Esophagus muscularis mucosa (tissue), 4 donors: ENCODE measurements at places on chromosomes 13 and 19. TPM values are rescaled to one million over a fixed set of nuclear protein-coding genes. Genes with fewer than 3 reads are reported as not detected.

Gene FAM32A
- 104 TPM for total RNA-seq

Gene FCAR
- total RNA-seq, result not detected

DNA sequence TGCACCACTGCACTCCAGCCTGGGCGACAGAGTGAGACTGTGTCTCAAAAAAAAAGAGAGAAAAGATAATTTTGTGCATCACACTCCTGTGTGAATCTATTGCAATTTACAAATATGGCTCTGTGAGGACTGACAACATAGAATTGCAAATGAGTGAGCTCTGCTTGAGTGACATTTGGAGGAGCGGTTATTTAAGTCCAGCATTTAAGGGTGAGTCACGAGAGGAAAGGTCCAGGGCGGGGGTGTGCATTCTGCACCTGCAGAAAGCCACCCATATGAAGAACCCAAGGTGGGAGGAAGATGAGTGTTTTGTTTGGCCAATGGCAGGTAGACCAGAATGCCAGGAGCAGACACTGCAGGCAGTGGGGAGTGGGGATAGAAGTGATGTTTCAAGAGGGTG is 58.5 kb downstream of the DGKH start:
- no peak overlapping the region for H3K27ac ChIP-seq
- no peaks in the 10 kb centered on the region for H3K36me3 ChIP-seq

- peaks cover 5% of the 10 kb centered on the region for H3K4me1 ChIP-seq
- no peaks in the 10 kb centered on the region for H3K36me3 ChIP-seq
- H3K4me3 ChIP-seq, result no peak overlapping the region
- no peak for DNase-seq
- no peaks in the 10 kb centered on the region for H3K27me3 ChIP-seq
- no peak overlapping the region for H3K27ac ChIP-seq
Observed at GRCh38 chr13:40126306-40127085, 471.0 kb downstream of the COG6 start.

Gene CDC16
- total RNA-seq, result 49.5 TPM

DNA sequence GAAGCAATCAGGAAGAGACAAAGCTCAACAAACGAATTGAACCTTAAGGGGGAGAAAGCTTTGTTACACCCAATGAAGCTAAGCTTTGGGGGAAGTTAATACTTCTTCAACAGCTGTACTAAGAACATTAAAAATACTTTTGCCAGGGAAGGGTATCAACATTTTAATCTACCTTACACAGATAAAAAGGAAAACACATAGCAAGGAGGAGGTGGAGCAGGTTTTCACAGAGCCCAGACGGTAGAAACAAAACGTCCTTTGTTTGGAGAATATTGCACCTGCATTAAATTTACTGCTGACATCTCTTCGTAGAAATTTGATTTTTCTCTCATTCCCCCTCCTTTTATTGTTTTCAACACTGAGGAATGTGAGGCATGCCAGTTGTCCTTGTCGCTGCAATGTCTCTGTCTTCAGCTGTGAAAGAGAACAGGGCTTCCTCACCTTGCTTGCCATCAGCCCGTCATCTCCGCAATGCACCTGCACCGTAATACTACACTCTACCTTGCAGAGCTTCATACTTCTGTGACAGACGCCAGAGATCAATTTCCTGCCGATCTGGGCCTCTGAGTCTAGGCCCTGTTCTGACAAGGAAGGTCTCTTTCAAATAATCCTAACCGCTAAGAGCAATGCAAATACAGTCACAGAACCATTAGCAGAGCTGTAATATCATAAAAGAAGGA is 270.8 kb downstream of the SPRY2 start:
- no peak overlapping the region for H3K4me3 ChIP-seq
- no peaks in the 10 kb centered on the region for H3K4me1 ChIP-seq
- H3K27me3 ChIP-seq, result no peaks in the 10 kb centered on the region
- H3K27ac ChIP-seq, result no peak overlapping the region
- H3K36me3 ChIP-seq, result no peaks in the 10 kb centered on the region

Gene PODNL1
- total RNA-seq, result not detected

DNA sequence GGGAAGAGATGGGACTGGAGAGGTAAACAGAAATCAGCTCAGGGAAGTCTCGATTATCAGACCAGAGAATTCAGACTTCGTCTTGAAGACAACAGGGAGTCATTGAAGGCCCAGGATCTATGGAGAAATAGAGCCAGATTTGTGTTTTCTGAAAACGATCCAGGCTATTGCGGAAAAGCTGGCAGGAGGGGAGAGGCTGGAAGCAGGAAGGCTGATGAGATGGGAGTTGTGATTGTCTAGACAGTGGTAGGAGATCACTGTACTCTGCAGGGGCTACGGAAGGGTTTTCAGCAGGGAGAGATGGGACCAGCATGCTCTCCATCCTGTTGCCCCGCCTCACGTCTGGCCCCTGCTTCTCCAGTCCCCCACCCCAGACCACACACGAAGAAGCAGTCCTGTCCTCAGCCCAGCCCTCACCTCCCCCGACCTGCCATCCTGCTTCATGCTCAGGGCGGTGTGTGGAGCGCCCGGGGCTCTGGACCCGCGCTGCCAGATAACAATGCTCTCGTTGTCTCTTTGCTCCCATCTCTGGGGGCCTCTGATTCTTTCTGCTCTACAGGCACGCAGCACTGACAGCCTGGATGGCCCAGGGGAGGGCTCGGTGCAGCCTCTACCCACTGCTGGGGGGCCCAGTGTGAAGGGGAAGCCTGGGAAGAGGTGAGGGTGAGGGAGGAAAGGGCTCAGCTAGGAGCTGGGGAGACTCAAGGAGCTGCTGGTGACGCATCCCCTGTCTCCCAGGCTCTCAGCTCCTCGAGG is 1.9 kb downstream of the ARHGAP33 start:
- no peak overlapping the region for H3K27ac ChIP-seq
- DNase-seq, result no peak
- peaks cover 23% of the 10 kb centered on the region for H3K36me3 ChIP-seq
- no peaks in the 10 kb centered on the region for H3K27me3 ChIP-seq
- H3K4me1 ChIP-seq, result peaks cover 20% of the 10 kb centered on the region

Gene UPF3A
- total RNA-seq, result 25.2 TPM

DNA sequence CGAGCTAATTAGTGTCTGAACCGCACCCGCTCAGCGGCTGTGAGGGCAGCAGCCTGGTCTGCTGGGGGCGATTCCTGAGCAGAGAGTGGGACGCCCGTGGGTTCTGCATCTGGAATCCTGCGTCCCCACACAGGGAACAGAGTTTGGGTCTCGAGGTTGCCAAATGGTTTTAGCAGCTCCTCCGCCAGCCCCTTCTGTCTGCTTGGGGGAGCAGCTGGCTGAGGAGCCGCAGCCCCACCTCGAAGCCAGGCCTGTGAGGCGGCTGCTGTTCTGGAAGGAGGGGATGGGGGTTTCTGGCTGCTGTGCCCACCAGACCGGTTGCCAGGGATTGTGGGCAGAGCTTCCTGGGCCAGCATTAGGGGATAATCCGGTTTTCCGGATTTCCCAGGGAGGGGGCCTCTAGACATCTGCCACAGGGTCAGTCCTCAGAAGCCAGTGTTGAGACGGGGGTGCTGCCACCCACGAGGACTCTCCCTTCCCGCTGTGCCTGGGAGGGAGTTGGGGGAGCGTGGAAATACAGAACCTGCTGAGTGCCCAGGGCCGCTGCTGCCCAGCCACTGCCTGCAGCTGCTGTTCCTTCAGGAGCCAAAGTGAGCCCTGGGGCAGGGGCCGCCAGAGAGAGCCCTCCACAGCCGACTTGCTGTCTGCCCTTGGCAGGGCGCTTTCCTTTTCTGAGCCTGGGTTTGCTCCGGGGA is 2.0 kb downstream of the CDC34 start:
- peak overlapping the region; percentile 99 for H3K27ac ChIP-seq
- DNase-seq, result no peak
- H3K27me3 ChIP-seq, result no peaks in the 10 kb centered on the region
- peaks cover 34% of the 10 kb centered on the region for H3K4me1 ChIP-seq
- peaks cover 33% of the 10 kb centered on the region for H3K36me3 ChIP-seq
- peak overlapping the region; percentile 87 for H3K4me3 ChIP-seq

GRCh38 chr19:50640368-50640767 is 687 bp upstream of the SYT3 start:
- DNase-seq, result no peak
- H3K36me3 ChIP-seq, result no peaks in the 10 kb centered on the region
- peaks cover 15% of the 10 kb centered on the region for H3K4me1 ChIP-seq
- H3K27ac ChIP-seq, result no peak overlapping the region
- H3K4me3 ChIP-seq, result no peak overlapping the region

DNA sequence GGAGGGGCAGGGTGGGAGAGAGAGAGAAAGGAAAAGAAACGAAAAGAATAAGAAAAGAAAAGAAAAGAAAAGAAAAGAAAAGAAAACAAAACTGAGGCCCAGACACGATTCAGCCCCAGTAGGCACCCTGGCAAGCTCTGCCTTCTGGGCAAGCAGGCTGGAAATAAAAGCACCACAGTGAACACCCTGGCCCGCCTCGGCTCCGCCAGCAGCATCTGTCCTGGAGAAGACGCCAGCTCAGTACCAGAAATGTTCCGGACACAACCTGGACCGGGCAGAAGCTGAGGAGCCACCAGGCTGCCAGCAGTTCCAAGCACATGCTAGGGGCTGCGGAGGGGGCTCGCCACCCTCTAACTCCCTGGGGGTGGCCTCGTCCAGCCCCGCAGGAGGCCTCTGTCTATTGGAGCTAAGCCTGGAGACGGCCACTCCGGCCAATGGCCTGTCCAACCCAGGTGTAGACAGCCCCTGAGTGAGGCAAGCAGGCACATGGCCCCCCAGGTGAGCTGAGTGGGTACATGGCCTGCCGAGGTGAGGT is 11.4 kb upstream of the CPAMD8 start:
- H3K4me1 ChIP-seq, result peaks cover 6% of the 10 kb centered on the region
- H3K4me3 ChIP-seq, result no peak overlapping the region
- H3K36me3 ChIP-seq, result no peaks in the 10 kb centered on the region
- no peaks in the 10 kb centered on the region for H3K27me3 ChIP-seq
- no peak overlapping the region for H3K27ac ChIP-seq
- DNase-seq, result no peak

DNA sequence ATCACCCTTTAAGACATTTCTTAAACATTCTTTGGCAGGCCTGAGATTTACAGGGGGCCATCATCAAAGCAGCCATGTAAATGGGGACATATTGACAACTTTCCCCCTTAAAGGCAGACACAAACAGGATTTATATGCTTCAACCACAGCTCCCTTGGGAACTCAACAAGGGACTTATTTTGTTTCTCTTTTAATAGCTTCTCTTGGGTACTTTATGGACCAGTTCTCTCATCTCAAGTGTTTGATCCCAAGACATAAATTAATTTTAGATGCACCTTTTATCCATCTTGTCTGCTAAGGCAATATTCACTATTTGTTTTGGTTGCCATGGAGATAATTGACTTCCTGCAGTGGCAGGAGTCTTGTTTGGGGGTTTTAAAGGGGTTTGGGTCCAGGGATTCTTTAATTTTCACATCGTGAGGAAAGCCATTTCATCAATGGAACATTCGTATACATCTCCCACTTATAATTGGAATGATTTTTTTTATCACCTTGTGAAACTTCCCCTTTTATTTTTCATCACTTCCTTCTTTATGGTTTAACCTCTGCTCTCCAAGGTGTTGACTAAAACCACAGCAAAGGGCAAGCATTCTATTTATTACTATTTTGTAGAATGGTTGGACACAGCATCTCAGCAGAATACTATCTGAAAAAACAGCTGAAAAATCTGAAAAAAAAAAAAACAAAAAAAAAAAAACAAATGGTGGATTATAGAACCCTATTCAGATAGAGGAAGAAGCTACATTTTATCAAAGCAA is 726.0 kb downstream of the DIAPH3 start:
- H3K27ac ChIP-seq, result no peak overlapping the region
- H3K4me1 ChIP-seq, result no peaks in the 10 kb centered on the region
- no peaks in the 10 kb centered on the region for H3K27me3 ChIP-seq
- no peak for DNase-seq

- peaks cover 64% of the 10 kb centered on the region for H3K4me1 ChIP-seq
- H3K27me3 ChIP-seq, result peaks cover 87% of the 10 kb centered on the region
- no peak for DNase-seq
- no peaks in the 10 kb centered on the region for H3K36me3 ChIP-seq
Observed at GRCh38 chr13:78604782-78605611, 1.6 kb upstream of the POU4F1 start.

GRCh38 chr13:24361113-24361512 is 51.7 kb downstream of the C1QTNF9 start:
- H3K36me3 ChIP-seq, result no peaks in the 10 kb centered on the region
- no peaks in the 10 kb centered on the region for H3K27me3 ChIP-seq
- no peaks in the 10 kb centered on the region for H3K4me1 ChIP-seq
- no peak for DNase-seq
- H3K27ac ChIP-seq, result no peak overlapping the region
- H3K4me3 ChIP-seq, result no peak overlapping the region

GRCh38 chr19:51461723-51462161 is 3.5 kb upstream of the SIGLEC8 start:
- no peaks in the 10 kb centered on the region for H3K4me1 ChIP-seq
- no peaks in the 10 kb centered on the region for H3K27me3 ChIP-seq
- H3K27ac ChIP-seq, result no peak overlapping the region
- no peak for DNase-seq

Gene C1QTNF9
- 2.0 TPM for total RNA-seq

DNA sequence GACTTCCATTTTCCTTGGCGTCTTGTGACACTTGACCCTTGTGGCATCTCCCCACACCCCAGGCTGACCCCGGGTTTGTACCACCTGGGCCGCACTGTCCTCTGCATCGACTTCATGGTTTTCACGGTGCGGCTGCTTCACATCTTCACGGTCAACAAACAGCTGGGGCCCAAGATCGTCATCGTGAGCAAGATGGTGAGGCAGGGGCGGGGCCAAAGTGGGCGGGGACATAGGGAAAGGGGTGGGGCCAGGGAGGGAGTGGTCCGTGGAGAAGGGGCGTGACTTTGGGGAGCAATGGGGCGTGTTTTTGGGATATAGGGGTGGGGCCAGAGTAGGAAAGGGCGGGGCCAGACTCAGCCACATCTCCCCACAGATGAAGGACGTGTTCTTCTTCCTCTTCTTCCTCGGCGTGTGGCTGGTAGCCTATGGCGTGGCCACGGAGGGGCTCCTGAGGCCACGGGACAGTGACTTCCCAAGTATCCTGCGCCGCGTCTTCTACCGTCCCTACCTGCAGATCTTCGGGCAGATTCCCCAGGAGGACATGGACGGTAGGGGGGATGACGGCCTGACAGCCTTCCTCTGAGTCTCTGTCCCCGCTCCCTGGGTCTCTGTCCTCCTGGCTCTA is 42.8 kb downstream of the TRPM4 start:
- no peak overlapping the region for H3K4me3 ChIP-seq
- H3K36me3 ChIP-seq, result peaks cover 42% of the 10 kb centered on the region
- H3K4me1 ChIP-seq, result no peaks in the 10 kb centered on the region

Gene NLRP9
- not detected for total RNA-seq

GRCh38 chr13:21670006-21670882 is 629 bp upstream of the FGF9 start:
- H3K4me1 ChIP-seq, result peaks cover 68% of the 10 kb centered on the region
- H3K4me3 ChIP-seq, result peak overlapping the region; percentile 65
- H3K27ac ChIP-seq, result peak overlapping the region; percentile 60
- peaks cover 38% of the 10 kb centered on the region for H3K27me3 ChIP-seq
- DNase-seq, result no peak
- H3K36me3 ChIP-seq, result no peaks in the 10 kb centered on the region
